Glomerular endothelial cell (primary cell): ENCODE measurements at places on chromosomes 12 and 14.

DNA sequence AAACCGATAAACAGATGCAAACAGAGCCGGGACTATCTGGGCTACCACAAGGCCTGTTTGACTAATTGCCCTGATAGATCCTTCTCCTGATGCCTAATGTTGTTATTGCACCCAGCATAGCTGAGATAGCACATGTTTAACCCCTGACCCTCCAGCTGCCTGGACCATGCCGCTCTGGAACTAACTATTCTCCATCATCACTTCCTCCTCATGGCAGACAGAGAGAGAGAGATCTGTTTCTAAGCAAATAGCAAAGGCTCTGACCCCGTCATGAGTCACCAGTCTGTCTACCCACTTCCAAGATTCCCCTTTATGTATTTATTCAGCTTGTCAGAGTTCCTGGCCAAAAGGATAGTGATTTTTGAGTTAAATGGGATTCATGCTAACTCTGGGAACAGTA is 58.2 kb upstream of the FLRT2 start:
- peak; percentile 99 for DNase-seq

DNA sequence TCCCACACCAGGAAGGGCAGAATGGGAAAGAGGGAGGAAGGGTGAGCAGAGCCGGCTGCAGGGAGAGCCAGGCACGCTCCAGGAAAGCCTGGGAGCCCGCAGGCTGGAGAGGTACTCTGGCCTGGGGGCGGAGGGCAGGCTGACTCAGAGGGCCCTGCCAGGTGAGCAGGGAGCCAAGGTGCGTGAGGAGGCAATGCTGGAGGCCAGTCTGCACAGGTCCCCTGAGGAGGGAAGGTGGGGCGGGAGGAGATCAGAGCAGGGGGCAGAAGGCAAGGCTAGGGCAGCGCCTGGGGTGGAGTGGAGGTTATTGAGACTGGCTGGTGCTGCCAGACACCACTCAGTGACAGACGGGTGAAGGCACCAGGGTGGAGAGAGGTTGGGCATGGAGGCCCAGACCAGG is 385.0 kb downstream of the BCL11B start:
- no peak for DNase-seq

DNA sequence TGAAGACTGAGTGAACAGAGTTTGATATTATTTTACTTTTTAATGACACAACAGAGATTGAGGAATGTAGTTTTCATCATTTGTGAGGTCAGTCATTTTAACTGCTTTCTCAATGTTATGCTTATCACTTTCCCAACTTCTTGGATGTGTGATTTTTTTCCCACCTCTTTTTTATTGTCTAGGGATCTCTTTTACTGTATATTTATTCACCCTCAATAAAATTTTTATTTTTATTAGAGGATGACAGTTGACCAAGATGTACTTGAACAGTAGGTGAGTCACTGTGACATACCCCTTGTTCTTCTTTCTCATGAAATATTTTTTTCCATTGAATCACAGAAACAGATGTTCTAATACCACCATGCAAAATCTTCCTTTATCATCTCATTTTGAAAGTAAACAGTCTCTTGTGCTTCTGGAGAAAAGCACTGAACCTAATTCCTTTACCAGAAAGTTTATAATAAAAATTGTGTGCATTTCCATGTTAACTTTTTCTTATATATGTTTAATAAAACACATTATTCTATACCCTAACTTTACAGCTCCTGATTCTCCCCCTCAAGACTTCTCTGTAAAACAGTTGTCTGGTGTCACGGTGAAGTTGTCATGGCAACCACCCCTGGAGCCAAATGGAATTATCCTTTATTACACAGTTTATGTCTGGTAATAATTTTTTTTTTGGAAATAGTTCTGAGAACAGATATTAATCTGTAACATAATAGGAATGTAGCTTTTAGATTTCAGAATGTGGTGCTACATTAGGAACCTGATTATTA is 65.9 kb downstream of the PTPRQ start:
- DNase-seq = no peak

DNA sequence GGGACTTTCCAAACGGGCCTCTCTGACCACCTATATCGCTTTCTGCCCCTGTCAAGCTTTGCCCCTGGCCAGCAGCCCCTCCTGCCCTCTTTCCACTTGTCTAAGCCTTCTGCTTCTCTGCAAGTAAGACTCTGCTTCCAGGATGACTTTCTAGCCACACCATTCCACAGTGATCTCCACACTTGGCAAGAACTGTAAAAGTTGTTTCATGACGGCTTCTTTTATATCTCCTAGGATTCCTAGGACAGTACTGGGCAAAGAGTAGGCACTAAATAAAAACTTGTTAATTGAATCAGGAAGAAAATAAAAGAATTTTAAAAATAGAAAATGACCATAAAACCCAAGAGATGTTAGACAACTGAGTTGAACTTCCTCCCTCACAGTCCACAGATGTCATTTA is 1.8 kb upstream of the PTPN21 start:
- no peak for DNase-seq

DNA sequence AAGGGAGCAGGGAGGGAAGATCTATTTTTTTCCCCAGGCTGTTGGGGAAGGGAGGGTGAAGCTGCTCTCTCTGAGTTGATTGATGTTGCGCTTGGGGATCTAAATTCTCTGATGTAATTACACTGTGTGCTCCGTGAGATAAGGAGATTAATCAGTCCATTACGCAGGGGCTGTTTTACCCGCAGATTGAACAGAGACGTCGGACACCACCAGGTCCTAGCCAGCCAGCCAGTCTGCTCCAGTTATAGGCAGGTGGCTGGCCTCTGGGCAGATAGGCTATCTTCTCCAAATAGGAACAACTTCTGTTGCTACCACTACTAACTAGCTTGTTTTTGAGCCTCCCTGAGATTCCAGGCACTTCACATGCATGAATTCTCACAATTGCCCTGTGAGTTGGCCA is 91.1 kb downstream of the SRRM4 start:
- no peak for DNase-seq

- no peak for DNase-seq
Observed at GRCh38 chr12:57869298-57869926, 22.9 kb upstream of the CTDSP2 start.

GRCh38 chr14:85527006-85527405 is 2.9 kb upstream of the FLRT2 start:
- DNase-seq = no peak

GRCh38 chr12:97490141-97490540 is 27.5 kb downstream of the RMST start:
- DNase-seq = no peak

- DNase-seq = no peak
Observed at GRCh38 chr14:65229748-65230728, 127.7 kb upstream of the MAX start.

DNA sequence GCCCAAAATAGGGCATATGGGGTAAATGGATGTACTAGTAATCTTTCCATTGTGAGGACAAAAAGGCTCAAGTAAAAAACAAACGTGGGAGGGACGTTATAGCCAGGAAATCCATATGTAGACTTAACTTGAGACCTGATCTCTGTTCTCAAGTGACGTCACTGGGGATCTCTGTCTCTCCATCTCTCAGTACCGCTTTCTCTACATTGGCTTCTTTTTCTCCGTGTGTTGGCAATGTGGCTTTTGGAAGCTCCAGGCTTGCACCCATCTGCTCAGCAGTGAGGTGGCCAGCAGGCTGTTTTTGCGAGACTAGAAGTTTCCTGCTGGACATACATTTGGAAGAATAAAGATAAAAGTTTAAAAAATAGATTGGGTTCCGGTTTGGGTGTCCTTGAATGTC is 66.0 kb upstream of the NRXN3 start:
- DNase-seq = no peak

DNA sequence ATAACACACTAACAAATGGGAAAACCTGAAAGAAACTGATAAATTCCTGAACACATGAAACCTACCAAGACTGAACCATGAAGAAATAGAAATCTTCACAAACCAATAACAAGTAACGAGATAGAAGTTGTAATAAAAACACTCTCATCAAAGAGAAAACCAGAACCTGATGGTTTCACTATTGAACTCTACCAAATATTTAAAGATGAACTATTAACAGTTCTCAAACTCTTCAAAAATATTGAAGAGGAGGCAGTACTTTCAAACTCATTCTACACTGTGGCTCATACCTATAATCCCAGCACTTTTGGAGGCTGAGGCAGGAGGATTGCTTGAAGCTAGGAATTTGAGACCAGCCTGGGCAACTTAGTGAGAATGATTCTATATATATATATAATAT is 48.4 kb upstream of the TMTC2 start:
- no peak for DNase-seq

GRCh38 chr12:32031109-32031508 is 71.9 kb downstream of the RESF1 start:
- peak; percentile 60 for DNase-seq

DNA sequence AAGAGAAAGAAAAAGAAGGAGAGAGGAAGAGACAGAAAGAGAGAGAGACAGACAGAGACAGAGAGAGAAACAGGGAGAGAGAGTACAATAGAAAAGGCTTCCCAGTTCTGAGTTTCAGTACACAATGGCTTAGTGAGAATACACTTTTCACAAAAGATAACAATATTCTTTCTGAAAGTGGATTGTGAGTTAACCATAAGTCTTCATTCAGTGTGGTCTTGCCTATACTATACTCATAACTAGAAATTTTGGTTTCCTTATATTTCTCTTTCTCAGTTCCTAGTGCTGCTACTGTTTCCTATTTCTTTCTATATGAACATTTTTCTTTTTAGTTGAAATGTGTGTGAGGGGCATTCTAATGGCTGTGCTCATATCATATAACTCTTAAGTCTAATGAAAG is 9.3 kb downstream of the CD163L1 start:
- DNase-seq = no peak

DNA sequence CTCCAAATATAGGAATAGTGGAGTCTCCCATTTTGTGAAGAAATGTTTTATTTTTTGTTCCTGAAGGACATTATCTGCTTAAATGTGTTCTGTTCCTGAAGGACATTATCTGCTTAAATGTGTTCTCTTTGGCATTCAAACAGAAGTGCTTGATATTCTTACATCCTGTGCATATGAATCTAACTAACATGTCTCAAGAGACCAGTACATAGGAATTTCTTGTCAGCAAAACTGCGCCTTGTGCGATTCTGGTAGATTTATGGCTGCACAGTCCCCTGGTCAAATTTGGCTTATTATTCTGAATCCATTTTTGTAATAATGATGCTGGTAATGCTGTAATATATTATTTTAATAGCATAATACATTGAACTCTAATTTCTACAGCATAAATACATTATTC is 722.4 kb downstream of the NOVA1 start:
- DNase-seq = no peak

DNA sequence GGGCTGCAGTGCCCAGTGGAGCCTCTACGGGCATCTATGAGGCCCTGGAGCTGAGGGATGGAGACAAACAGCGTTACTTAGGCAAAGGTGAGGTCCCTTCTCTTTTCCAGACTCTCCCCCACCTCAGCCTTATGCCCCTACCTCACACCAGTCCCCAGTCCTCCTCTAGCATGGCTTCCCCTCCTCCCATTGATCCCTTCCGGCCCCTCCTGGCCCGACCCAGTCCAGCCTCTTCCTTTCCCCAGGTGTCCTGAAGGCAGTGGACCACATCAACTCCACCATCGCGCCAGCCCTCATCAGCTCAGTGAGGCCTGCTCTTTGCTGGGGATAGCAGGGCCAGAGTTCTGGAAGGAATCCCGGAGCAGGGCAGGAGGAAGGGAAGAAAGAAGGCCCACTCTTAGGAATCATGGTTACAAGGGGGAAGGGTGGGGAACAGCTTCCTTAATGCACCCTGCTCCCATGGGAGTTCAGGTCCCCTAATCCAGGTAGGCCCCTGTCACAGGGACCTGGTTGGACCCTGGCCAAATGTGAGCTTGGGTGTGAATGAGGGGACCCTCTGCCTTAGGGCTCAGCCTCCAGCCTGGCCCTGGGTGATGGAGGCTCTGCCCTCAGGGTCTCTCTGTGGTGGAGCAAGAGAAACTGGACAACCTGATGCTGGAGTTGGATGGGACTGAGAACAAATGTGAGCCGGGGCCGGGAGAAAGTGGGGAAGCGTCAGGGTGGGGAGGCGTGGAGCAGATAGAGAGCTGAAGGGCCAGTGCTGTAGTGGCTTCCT is 2.2 kb downstream of the ENO2 start:
- no peak for DNase-seq

- DNase-seq = no peak
Observed at GRCh38 chr12:130338794-130339601, 1.3 kb downstream of the PIWIL1 start.

- DNase-seq = no peak
Observed at GRCh38 chr12:32062881-32063280, 43.8 kb upstream of the BICD1 start.

DNA sequence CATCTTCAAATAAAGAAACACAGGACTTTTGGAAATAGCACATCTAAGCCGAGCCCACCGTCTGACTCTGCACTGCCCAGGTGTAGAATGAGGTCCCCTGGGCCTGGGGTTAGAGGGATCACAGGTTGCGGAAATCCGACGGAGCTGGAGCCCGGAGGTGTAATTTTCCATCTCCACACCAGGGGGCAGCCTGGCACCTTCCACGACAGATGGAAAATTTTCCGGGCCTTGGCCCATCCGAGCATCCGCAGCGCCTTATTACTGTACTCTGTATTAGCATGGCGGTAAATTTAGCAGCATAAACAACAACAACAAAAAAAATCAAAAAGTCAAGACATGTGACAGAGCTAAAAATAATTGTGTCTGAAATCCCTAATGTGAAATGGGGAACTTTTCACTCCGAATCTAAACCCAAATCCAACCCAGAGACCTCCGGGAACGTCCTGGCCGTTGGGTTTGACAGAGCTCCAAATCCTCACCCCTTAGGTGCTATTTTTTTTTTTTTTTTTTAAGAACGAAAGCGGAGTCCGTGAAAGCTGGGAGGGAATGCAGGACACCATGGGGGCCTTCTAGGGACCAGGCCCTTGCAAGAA is 93.9 kb downstream of the KSR2 start:
- no peak for DNase-seq

GRCh38 chr12:126747530-126748149 is 1519.3 kb upstream of the TMEM132C start:
- no peak for DNase-seq

DNA sequence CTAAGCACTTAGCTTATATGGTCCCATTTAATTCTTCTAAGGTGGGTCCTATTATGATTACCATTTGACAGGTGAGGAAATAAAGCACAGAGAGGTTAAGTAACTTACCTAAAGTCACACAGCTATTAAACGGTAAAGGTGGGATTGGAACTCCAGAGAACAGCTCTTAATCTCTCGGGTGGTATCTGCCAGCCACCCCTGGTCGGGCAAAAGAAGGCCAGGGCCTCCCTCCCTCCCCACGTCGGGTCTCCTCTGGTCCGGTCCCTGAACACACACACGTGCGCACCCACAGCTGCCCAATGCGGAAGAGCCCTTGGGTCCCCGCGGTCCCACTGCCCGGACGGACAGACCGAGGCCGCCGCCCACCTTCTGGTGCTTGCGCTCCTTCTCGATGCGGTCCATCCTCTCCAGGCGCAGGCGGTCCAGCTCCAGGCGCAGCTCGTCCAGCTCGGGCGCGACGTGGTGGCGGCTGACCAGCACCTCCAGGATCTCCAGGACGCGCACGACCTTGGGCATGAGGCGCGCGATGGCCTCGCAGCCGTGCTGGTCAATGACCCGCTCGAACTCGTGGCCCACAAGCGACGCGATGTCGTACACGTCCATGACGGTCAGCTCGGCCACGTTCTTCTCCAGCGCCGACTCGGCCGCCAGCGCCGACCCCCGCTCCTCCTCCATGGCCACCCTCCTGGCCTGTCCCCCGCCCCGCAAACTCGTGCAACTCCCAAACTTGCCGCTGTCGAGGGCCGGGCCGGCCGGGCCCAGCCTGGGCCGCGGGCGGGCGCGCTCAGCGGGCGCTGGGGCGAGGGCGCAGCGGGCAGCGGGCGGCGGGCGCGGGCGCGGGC is 490 bp downstream of the RILPL1 start:
- DNase-seq = no peak
